ENCODE measurements at places on chromosomes 3 and 15.

GRCh38 chr3:120059081-120059864 is 35.0 kb downstream of the GSK3B start:
- DNase-seq = no peak

DNA sequence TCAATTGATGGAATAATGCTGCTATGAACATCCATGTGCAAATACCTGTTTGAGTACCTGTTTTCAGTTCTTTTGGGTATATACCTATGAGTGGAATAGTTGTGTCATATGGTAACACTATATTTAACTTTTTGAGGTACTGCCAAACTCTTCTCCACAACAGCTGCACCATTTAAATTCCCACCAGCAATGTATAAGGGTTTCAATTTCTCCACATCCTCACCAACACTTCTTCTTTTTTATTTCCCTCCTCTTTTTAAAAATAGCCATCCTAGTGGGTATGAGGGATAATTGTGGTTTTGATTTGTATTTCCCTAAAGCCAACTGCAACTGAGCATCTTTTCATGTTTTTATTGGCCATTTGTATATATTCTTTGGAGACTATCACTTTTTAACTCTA is 31.3 kb upstream of the ARHGEF3 start:
- no peak for DNase-seq

DNA sequence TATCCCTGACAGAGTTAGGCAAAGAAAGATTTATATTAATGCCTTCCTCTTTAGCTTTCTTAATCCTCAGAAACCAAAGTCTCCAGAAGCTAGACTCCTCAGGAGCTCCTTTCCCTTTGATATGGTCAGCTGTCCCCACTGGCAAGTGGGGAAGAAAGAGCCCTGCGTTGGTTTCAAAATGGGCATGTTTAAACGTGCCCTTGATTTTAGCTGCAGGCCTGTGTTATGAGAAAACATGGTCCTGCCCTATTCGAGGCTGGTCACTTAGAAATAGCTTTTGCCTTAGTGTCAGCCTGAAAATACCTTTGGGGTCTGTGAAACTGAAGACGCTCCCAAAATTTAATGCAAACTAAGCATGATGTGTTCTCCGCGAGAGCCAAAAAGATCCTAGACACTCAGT is 135.5 kb upstream of the RARB start:
- DNase-seq = no peak

GRCh38 chr3:119817071-119817470 is 35.2 kb downstream of the NR1I2 start:
- DNase-seq = no peak

DNA sequence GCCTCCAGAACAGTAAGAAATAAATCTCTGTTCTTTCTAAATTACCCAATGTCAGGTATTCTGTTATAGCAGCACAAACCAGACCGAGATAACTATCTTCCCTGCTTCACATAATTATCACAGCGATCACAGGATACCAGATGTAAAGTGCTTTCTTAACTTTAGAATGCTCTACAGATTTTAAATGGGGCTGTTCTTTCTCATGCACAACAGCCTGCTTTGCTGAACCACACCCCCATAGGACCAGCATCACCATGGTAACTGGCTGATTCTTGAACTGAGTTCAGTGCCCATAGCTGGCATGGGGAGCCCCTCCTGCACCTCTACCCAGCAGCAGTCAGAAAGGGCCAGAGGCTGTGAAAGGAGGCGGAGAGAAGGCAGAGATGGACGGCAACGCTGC is 7.8 kb downstream of the CD80 start:
- no peak for DNase-seq

DNA sequence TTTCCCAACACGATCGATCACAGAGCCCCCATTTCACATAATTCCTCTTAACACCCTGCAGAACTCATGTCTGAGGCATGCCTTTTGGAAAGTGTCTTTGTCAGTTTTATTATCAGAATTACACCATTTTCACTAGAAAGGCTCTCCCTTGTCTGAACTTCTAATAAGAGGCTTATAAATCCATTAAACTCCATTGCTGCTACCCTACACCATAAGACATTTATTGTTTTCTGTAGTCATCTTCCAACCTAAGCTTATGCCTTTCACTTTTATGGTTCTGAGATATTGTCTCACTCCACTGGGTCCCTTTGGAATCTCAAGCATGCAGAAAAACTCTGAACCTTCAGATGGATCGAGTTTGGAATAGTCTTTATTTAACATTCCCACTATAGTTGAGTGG is 50.2 kb upstream of the TPM1 start:
- DNase-seq = no peak

DNA sequence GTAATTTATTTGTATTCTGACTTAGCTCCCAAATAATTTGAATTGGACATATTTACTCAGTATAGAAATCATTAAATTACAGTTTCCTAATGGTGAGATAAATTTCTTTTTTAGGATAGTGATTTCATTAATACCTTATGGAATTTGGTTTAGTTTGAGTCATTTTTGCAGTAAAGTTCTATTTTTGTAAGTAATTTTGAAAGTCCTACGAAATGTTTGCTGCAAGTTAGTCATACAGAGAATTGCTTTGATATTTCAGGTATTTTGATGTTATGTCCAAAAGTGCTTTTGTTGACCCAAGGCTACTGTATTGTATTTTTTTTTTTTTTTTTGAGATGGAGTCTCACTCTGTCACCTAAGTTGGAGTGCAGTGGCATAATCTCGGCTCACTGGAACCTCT is 41.7 kb downstream of the TCF12 start:
- no peak for DNase-seq

- no peak for DNase-seq
Measured at GRCh38 chr15:74387141-74387541, 19.7 kb upstream of the CYP11A1 start.

DNA sequence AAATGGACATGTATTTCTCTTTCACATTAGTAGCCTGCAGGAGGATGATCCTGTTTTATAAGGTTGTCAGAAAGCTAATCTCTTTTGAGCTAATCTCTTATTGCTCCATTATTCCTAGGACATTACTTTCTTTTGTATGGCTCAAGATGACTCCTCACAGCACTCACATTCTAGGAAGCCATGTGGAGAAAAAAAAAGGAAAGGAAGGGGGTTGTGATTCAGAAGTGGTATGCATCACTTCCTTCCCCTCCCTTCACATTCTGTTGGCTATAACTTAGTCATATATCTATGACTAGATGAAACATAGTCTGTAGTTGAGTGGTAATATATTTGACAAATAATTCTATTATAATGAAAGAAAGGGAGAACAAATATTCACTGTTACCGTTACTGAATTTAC is 168.8 kb upstream of the TTC14 start:
- peak; percentile 51 for DNase-seq

- peak; percentile 65 for DNase-seq
Measured at GRCh38 chr3:129530251-129530791, 1.9 kb downstream of the RHO start.

- DNase-seq = no peak
Measured at GRCh38 chr3:54608041-54608440, 319.8 kb downstream of the LRTM1 start.

DNA sequence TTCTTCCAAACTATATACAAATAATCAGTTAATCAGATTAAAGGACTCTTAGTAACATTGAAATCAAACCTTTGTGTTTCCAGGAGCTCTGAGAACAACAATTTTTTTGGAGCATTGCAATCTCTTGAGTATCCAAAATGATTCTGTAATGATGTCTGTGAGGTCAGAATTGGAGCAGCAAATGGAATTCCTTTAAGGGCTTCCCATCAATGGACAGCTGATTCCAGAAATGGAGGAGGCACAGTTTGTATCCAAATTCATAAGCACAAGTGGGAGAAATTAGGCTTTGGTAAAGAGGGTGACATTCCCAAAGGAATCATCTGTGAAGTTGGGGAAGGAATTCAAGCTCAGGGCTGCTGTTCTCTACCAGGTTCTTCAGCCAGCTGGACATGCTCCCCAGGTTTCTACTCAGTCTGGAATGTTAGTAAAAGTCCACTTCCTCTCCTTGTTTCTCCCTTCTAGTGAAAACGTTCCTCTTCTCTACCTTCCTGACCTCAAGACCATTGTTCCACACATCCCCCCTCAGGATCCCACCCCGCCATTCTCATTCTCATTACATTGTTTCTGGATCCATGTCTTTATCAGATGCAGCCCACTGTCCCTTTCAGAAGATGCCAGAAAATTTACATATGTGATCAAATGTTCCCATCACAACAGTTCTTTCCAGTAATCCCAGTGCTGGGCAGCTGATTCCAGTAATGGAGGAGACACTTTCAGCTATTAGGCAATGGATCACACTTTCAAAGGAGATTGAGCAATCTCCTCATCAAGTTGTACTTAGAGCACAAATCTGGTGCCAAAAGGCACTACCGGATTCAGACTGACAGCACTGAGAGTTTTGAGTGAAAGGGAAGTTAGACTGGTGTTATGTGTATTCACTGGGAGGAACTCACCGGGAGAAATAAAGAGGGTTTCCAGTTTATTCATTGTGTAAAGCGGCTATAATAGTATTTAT is 391.3 kb upstream of the TPRG1 start:
- DNase-seq = peak; percentile 92

Data from renal cortical epithelial cell (primary cell).